Brain (organoid and tissue), 16 donors: ENCODE measurements at places on chromosomes 5 and 9. TPM values are rescaled to one million over a fixed set of nuclear protein-coding genes. Genes with fewer than 3 reads are reported as not detected.

SLC6A7 gene
- polyA plus RNA-seq = 4.1 TPM

ARHGEF37 gene
- polyA plus RNA-seq = 12.7 TPM

ZFP37 gene
- 2.1 TPM for polyA plus RNA-seq

DNAI1 gene
- 1.7 TPM for polyA plus RNA-seq

SPATA31D4 gene
- polyA plus RNA-seq = not detected

HRH2 gene
- polyA plus RNA-seq = 2.1 TPM

- DNase-seq = no peak
These were observed 24.0 kb upstream of the ASPN start for GRCh38 chr9:92506184-92506857.

DNA sequence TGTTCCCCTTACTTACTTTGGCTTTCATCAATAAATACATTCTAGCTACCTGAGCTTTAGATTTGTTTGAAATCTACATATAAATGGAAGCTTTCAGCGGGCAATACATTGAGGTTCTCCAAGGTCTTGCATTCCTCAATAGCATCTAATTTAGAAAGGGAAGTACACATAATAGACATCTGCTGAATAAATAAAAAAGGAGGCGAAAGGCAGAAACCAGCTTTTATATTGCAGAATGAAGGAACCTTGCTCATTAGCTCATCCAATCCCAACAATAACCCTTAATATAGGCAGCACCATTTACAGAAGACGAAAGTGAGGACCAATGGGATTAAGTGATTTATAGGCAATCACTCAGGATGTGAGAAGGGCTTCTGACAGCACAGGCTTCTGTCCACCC is 147.5 kb downstream of the MPDZ start:
- no peak for DNase-seq

DNA sequence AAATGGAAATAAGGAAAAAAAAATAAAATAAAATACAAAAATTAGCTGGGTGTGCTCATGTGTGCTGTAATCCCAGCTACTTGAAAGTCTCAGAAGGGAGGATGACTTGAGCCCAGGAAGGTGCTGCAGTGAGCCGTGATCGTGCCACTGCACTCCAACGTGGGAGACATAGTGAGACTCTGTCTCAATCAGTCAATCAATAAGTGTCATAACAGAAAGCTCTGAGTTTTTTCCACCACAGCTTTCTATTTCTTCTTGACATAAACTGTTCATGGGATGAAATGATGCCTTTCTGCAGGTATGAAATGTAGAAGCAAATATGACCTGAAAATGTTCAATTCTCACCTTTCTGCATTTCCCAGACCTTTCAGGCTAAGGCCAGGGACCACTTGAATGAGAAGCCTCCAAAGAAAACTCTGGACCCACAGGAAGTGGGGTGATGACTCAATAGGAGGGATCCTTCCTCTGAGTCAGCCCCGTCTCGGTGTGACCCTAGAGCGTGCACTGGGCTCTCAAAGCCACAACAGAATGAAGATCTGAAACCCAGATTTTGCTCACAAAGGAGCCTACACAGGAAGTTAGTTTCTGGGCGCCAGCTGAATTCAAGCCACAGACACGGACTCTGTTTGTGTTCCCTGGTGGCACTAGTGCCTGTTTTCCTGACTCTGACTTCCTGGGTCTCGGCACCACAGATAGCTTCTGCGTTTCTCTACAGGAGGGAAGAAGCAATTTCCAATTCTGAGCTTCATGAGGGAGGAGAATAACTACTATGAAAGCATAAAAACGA is 62.0 kb downstream of the ANKH start:
- DNase-seq = no peak

DNA sequence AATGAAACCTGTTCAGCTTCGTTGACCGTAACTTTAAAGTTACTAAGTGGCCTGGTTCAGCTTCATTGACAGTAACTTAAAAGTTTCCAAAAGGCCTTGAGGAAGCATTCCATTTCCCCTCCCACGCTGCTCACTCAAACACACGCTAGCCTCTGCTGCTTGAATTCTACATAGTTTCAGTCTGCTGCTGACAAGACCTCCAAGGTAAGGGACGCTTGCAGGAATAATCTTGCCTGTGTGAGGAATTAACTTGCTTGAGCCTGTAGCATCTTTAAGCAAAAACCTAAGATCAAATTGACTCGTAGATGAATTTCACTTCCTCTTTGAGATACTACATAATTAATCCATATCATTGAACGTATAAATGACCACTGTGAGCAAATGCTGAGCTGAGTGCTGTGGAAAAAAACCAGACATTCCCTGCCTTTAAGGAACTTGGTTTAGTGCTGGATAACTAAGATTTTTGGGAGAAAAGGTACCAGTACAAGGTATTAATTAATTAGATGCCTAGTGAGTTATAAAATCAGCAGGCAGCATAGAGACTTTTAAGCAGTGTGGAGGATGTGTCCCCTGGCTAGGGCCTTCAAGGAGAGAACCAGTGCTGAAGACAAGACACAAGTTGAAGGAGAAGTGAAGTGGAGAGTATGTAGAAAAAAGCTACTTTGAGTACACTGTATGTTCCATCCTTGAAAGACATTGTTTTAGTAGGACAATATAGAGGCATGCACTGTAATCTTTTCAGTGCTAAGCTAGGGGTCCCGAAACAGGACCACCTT is 39.2 kb downstream of the GRAMD2B start:
- no peak for DNase-seq

DNA sequence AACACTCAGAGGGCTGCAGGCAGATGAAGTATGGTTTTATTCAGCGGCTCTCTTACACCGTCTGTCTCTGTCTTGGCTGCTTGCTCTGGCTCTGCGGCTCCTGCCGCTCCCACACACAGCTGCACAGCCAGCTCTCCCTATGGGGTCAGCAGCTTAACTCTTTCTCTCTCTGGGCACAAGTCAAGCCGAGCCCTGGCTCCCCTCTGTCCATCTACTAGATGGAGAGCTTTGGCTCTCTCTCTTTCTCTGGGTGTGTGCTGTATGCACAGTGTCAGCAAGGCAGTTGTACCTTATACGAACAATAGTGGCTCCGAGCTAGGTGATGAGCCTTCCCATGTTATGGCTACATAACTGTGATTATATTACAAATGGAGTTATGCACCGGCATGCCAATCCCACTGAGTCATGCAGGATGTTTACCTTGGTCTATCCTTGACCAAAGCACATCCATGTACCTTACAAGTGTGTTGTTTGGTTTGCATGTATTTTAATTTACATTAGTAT is 19.3 kb upstream of the PPP2CA start:
- DNase-seq = peak; percentile 31

DNA sequence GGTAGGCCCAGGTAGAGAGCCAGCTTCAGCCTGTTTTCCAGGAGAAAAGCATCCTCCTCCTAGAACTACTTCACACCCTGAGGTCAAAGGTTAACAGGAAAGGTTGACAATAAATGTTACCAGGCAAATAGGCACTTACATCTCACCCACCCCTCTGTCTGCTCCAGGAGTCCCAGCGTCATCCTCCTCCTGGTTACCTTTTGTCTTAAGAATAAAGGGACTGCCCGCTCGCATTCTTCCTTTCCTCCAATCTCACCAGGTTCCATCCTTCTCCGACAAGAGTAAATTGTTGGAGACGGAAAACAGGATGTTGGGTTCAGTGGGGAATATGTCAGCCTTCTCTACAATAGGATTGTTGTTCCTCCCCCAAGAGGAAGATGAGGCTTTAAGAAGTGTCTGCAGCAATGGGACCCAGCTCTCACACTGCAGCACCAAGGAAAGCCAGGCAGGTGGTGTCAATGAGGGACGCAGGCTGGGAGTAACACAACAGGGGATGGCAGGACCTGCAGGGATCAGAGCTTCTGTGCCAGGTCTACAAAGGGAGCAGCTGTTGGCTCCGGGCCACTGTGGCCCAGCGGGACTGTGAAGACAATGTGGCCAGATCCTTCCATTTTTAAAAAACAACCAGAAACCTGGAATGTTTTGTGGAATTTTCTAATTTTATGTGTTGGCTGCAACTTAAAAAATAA is 29.0 kb downstream of the FAT2 start:
- DNase-seq = no peak

- no peak for DNase-seq
These were observed 764.9 kb downstream of the DNAH5 start for GRCh38 chr5:13179407-13180087.
